NCI-H526 treated with DMSO at 0.1 percent for 48 hours (cell line): ENCODE measurements at places on chromosomes 5 and 9.

DNA sequence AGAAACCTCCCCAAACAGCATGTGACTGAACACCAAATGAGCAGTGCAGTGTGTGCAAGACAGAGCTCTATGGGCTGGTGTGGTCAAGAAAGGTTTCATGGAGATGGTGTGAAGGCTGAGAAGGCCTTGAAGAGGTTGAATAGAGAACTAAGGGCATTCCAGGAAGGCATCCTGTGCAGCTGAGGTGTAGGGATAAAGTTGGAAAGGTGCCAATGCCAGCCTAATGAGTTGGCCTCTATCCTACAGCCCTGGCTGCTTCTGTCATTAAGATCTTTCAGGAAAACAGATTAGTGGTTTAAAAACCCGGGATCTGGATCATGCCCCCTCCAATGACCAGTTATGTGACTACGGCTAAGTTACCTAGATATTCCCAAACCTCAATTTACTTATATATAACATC lies 4.0 kb downstream of the HDAC3 start:
- DNase-seq: no peak

- no peak for DNase-seq
Measured at GRCh38 chr5:172725273-172725672, 45.7 kb downstream of the DUSP1 start.

GRCh38 chr5:141845371-141845851 lies 32.8 kb downstream of the PCDH1 start:
- DNase-seq: peak; percentile 9

DNA sequence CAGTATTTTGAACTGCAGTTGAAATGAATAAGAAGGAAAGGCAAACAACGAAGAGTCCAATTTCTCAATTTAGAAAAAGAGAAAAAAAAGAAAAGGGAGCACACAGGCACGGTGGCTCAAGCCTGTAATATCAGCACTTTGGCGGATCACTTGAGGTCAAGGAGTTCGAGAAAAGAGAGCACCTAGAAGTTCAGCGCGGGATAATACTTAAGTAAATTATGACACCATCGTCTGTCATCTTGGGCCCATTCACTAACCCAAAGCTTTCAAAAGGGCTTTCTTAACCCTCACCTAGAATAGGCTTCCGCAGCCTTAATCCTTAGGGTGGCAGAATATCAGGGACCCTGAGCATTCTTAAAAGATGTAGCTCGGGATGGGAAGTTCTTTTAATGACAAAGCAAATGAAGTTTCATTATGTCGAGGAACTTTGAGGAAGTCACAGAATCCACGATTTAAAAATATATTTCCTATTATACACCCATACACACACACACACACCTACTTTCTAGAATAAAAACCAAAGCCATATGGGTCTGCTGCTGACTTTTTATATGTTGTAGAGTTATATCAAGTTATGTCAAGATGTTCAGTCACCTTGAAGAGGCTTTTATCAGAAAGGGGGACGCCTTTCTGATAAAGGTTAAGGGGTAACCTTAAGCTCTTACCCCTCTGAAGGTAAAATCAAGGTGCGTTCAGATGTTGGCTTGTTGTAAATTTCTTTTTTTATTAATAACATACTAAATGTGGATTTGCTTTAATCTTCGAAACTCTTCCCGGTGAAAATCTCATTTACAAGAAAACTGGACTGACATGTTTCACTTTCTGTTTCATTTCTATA lies 602 bp upstream of the CD274 start:
- DNase-seq: no peak

DNA sequence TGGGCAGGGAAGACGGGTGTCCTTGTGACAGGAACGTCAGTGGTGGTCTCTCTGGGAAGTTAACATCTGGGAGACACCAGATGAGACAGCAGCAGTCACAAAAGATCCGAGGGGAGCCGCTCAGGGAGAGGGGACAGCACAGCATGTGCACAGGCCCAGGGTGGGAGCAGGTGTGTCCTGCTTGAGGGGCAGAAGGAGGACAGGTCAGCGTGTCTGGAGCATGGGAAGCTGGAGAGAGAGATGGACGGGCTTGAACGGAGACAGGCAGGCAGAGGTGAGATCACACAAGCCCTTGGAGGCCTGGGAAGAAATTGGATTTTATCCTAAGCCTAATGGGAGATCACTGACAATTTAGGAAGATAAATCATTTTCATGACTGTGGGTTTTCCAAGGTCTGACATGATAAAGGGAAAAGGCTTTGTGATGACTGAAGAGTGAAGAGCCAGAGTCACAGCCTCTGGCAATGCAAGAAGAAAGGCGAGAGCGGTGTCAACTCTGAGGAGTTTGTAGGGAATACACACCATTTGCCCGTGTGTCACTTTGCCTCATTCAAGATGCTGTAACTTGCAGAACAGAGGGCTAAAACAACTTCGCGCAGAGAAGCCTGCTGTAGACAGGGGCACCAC lies 88.3 kb downstream of the FSTL4 start:
- DNase-seq: no peak

DNA sequence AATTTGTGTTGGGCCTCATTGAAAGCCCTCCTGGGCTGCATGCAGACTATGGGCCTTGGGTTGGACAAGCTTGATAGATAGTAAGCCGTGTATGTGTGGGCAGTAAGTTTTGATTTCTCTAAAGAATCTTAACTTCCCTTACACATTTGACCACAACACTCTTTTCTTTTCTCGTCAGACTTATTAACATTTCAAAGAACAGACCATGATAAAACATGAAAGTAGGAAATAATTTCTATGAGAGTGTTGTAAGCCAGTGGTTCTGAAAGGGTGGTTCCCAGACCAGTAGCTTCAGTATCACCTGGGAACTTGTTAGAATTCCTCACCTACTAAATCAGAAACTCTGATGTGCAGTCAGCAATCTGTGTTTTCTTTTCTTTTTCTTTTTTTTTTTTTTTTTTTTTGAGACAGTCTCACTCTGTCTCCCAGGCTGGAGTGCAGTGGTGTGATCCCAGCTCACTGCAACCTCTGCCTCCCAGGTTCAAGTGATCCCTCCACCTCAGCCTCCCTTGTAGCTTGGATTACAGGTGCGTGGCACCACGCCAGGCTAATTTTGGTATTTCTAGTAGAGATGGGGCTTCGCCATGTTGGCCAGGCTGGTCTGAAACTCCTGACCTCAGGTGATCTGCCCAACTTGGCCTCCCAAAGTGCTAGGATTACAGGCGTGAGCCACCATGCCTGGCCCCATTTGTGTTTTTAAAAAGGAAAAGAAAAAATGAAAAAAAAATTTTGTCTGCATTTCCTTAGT lies 20.0 kb upstream of the GCNT1 start:
- DNase-seq: no peak

GRCh38 chr9:110320651-110321445 lies 16.8 kb downstream of the TXNDC8 start:
- DNase-seq: no peak

DNA sequence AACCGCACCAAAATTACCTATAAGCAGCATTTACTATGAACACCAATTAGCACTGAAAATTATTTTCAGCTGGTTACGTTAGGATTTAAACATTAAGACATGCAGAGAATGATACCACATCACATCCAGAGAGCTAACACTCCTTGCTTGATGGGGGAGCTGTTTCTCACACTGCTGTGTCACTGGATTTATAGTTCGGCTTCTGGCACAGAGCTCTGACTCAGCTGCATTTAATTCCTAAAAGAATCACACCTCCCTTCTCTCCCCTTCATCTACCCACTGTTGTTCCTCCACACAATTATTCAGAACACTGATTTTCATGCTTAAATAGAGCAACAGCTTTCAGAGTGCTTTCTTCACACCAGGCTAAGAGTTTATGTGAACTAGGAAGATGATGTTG lies 82.6 kb upstream of the SV2C start:
- DNase-seq: no peak

GRCh38 chr9:38144421-38144820 lies 75.4 kb upstream of the SHB start:
- no peak for DNase-seq

DNA sequence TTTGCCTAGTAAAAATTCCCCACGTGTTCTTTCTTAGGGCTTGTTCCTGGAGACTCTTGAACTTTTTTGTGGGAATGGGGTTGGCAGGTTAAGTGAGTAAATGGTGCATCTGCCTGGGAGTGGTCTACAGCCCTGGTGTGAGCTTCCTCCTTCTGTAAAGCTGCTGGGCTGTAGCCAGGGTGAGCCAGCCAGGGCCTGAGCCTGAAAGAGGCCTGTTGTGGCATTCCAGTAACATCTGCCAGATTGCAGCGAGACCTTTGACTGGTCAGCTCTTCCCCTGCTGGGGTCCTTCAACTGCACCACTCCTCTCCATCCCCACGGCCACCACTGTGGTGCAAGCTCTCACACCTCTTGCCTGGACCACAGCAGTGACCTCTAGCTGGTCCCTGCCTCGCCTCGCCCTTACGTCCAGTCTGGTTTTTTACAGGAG lies 47.5 kb downstream of the SLC22A5 start:
- no peak for DNase-seq

DNA sequence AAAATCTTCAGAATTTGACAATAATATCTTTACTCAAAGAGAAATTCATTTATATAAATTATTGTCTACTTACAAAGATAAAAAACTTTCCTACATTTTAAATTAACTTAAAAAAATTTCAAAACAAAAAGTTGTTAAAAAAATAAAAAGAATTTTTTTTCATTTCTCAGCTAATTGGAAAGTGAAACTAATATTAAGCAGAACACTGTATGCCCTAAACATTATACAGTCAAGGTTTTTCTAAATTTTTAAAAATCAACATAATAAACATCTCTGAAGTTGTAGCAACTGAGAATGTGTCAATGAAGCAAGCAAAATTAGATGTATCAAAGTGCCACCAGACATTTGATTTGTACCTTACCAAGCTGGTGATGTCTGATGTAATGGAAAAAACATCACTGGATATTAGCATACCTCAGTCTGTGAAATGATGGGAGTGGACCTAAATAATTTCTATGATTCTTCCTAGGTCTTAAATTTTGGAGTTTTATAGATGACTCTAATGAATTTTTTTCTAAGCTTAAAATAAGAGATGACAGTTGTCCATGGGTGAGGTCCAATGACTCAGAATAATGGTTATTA lies 290.1 kb downstream of the ADAMTS6 start:
- no peak for DNase-seq

- no peak for DNase-seq
Measured at GRCh38 chr5:177403102-177403791, 2.8 kb upstream of the PFN3 start.

DNA sequence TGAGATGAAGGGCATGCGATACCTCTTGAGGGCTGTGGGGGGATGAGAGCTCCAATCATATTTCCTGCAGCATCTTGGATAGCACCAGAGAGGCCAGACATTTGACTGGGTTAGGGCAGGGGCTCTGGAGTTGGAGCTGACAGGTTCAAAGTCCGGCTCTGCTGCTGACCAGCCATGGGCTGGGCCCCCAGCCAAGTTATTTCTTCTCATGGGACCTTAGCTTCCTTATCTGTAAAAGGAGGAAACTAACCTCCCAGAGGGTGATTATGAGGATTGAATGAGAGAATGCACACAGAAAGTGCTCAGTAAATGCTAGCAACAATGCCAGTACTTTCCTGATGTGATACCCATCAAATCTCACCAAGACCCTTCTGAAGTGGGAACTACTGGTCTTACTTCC lies 65.2 kb upstream of the SLC25A51 start:
- no peak for DNase-seq

DNA sequence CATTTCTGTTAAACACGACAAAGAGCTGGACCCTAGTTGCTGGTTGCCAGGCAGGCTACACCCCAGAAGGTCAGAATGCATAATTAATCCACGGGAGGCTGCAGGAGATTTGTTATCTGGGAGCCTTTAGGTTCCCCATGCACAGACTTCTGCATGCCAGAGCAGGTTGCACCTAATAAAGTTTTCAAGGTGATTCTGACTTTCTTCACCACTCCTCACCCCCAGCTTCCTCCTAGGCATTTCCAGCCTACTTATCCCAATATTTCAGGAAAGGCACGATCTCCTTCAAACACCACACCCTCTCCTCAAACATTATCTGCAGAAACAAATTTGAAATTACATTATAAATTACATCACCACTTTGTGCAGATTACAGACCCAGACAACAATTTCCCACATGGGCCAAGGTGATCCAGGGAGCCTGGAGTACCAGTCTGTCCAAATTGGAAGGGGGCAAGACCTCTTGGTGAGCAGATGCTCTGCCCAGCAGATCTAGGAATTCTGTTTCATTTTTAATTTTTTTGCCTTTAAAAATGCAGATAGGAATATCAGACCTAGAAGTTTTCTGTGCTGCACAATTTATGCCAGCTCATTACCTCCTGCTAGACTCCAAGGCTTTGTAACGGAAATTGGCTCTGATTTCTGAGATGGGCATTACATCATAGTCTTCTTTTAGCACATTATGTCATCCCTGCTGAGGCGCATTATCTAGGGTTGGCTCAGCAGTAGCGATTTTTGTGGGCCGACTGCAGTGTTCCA lies 363.4 kb upstream of the SLC30A5 start:
- DNase-seq: no peak

- no peak for DNase-seq
Measured at GRCh38 chr9:130658893-130659698, 5.3 kb upstream of the PRDM12 start.

DNA sequence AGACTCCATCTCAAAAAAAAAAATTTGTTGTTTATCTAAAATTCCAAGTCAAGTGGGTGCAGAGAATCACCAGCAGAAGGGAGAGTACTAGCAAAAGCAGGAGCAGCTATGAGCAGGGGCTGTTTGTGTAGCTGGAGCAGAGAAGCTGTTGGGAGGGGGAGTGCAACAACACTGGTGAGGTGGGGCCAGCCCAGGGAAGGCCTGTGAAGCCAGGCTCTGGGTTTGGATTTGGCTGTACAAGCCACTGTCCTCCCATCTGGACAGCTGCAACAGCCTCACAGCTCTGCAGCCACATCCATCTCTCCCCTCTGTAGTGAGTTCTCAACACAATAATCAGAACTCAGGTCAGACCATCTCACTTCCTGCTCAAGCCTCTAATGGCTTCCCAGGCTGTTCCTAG lies 59.4 kb downstream of the TMOD1 start:
- no peak for DNase-seq

DNA sequence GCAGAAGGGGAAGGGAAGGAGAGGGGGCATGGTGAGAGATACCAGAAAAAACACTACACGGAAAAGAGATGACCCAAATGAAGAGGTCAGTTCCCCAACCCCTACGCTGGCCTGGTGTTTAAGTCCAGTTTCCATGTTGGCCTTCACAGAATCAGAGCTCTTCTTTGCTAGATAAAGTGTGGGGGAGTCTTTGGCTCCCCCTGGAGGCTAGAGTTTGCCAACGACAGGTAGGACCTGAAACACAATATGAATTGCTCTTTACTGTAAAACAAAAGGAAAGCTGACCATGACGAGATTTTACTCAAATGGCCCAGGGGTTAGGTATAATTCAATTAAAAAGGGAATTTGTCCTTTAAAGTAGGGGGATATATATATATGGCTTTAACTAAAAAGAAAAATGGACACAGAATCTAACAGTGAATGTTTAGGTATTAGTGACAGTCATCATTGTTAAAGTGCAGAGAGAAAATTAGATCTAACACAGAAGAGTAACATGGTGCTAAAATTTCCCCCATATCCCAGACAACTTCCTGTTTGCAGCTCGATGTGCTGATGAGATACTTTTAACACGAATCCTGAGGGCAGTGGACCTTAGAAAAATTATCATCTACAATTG lies 92.0 kb downstream of the SV2C start:
- no peak for DNase-seq

GRCh38 chr5:51539232-51539631 lies 156.0 kb downstream of the ISL1 start:
- DNase-seq: no peak

- no peak for DNase-seq
Measured at GRCh38 chr5:1332461-1333001, 12.4 kb downstream of the CLPTM1L start.

GRCh38 chr5:128534726-128535125 lies 3.3 kb downstream of the FBN2 start:
- DNase-seq: no peak

- DNase-seq: no peak
Measured at GRCh38 chr9:129597355-129598088, 23.4 kb downstream of the C9orf50 start.

- DNase-seq: no peak
Measured at GRCh38 chr5:142550471-142550870, 135.4 kb downstream of the FGF1 start.
